ENCODE measurements at places on chromosomes 3 and 15.

DNA sequence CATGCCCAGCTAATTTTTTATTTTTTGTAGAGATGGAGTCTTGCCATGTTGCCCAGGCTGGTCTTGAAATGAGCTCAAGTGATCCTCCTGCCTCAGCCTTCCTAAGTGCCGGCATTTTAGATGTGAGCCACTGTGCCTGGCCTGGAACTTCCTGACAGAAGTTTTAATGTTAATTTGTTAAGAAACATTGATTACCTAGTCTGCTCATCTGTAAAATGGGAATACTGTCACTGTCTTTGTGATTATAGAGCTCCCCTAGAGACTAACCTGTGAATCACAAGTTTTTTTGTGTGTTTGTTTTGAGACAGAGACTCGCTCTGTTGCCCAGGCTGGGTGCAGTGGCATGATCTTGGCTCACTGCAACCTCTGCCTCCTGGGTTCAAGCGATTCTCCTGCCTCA lies 4.3 kb upstream of the EIF3J start:
- no peak for DNase-seq

GRCh38 chr15:66294157-66294931 lies 976 bp downstream of the DIS3L start:
- no peak for DNase-seq

GRCh38 chr3:178588628-178589027 lies 52.4 kb downstream of the KCNMB2 start:
- DNase-seq: no peak

DNA sequence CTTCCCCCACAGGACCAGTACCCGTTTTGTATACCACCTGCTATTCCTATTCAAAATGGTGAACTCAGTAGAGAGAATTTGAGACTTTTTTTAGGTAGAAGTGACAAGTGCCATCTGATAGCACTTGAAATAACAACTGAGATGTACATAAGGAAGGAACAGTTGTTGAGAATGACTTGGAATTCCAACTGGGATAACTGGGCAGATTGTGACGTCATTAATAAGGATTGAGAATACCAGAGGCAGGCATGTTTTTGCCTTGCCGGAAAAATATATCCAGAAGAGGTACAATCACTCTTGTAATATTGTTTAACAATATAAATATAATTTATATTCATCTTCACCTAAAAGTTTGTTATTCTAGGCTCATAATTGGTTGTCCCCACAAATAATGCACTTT lies 454.1 kb upstream of the RGMA start:
- no peak for DNase-seq

GRCh38 chr3:183613366-183614285 lies 21.8 kb upstream of the KLHL24 start:
- DNase-seq: no peak

- DNase-seq: no peak
Measured at GRCh38 chr3:62724503-62724902, 150.7 kb downstream of the CADPS start.

DNA sequence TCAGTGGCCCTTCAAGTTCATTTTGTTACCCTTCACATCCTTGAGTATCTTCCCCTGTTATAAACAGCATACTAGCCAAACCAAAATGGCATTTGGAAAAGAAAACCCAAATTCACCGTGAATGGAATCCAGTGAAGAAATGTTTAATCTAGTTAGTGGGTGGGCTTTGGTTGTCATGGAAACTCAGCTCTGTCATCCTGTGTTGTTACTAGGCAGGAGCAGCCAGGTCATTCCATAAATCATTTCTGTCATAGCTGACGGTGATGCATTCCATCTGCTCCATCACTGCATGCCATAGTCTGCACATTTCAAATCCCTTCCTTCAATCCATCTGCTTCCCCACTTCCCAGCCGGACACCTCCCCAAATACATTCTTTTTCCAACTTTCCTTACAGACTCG lies 140.4 kb upstream of the CGNL1 start:
- DNase-seq: no peak

- no peak for DNase-seq
Measured at GRCh38 chr15:100901702-100902435, 17.3 kb upstream of the LRRK1 start.

- DNase-seq: no peak
Measured at GRCh38 chr3:5690904-5691532, 503.5 kb downstream of the EDEM1 start.

DNA sequence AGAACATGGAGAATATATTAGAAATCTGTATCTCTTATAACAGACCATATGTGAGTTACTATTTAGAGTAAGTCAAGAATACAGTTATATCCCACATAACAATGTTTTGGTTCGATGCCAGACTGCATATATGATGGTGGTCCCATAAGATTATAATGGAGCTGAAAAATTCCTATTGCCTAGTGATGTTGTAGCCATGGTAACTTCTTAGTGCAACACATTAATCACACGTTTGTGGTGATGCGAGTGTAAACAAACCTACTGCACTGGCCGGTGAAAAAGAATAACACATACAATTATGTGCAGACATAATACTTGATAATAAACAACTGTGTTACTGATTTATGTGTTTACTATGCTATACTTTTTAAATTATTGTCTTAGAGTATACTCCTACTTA lies 69.8 kb upstream of the MNS1 start:
- no peak for DNase-seq

GRCh38 chr3:188184160-188184559 lies 30.2 kb downstream of the LPP start:
- DNase-seq: no peak

GRCh38 chr15:84659904-84660781 lies 2.1 kb upstream of the NMB start:
- no peak for DNase-seq

DNA sequence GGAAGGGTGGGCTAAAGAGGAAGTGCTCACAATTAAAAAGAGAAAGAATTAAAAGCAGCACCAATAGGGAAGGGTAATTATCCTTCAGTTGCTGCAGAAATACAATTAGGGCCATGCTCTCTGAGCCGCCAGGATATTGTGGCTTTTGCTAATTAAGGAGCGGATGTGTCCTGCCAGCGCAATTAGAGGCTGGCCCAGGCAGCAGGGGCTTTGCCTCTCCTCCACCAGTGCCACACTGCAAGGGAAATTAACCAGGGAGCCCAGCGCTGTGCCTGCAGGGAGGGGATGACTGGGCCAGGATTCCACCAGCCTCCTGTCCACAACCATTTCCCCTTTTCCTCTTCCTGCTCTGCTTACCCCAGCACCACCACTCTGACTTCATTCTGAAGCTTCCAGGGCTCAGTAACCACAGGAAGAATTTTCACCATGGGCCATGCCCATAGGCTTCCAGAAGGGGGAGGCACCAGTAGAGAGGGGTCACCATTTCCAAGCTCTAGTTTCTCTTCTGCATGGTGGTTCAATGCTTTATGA lies 10.4 kb upstream of the AEN start:
- peak; percentile 24 for DNase-seq
